Right ventricle myocardium inferior (tissue), 1 donor: ENCODE measurements at places on chromosomes 13 and 19. TPM values are rescaled to one million over a fixed set of nuclear protein-coding genes. Genes with fewer than 3 reads are reported as not detected.

Gene PPP1R37
- 15.1 TPM for total RNA-seq

DNA sequence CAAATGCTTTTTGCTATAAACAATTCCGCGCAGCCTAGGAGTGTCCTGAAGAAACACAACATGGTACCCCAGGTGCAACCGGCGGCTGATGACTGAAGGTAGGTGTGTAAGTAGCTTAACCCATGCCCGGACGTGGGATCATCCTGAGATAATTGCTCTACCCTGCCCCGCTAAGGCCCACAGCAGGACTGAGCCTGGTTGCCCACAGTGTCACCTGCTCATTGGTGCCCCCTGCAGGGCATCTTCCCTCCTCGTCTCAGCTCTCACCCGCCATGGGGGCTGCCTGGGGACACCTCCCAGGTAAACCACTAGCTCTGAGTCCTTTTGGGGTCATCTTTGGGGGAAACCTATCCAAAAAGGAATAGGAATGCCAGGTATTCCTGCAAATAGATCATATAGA, 22.3 kb downstream of the TMEM161A start:
- no peak for DNase-seq

Gene MBD3L3
- total RNA-seq = not detected

DNA sequence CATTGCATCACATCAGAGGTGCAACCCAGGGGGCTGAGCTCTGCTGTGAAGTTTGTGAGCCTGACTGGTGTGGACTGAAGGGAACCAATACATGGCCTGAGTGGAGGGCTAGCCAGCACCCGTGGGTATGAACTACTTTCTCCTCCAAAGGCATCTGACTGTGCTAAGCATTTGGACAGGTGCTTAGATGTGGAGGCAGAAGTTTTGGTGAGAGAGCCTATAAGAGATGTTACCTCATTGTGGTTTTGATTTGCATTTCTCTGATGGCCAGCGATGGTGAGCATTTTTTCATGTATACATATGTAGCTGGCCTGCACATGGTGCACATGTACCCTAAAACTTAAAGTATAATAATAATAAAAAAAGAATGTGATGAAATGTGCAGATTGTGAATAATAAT, 46.9 kb downstream of the TEX29 start:
- no peak for DNase-seq

DNA sequence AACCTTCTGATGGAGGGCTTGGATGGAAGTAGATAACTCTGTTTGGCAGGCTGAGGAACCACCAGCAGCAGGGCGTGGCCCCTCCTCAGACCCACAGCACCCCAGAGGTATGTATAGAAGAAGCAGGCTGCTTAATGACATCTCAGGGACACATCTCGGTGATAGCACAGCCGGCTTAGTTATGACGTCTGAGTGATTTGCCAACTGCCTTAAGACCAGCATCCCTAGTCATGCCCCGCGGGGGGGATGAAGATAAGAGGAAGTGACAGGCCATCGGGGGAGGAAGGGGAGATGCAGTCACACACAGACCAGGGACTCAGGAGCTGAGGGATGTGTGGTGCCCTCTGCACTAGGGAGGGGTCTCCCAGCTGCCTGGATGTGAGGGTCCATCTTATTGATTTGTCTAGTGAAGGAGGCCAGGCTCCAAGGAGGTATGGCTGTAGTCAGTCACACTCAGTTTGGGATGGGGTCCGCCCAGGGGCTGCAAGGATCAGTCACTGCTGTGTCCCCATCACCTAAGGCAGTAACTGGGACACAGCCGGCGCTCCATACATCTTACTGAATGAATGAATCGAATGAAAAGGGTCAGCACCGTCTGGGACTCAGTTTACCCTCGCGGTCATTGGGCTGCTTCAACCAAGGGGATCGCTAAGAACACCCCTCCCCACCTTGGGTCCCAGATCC, 19.2 kb upstream of the ERCC1 start:
- peak; percentile 88 for DNase-seq

DNA sequence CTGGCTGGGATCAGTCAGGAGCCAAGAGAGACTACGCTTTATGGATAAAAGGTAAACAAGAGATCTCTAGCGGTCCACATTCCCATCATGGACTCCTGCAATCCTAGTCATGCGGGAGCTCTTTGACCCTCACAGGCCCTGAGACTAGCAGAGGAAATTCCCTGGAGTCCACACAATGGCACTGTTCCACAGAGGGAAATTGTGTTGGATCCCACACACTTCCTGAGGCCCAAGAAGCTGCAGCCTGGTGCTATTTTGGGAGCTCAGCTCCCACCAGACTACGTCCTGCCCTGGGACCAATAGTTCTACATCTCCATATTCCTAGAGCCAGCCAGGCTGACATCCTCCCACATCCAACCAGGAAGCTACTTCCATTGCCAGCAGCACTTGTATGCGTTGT, 2358.4 kb downstream of the PCDH9 start:
- DNase-seq = no peak

Gene EPS8L1
- 1.9 TPM for total RNA-seq

GRCh38 chr13:64579331-64579730, 2650.8 kb downstream of the PCDH9 start:
- DNase-seq = no peak

Gene ZNF132
- 5.1 TPM for total RNA-seq

DNA sequence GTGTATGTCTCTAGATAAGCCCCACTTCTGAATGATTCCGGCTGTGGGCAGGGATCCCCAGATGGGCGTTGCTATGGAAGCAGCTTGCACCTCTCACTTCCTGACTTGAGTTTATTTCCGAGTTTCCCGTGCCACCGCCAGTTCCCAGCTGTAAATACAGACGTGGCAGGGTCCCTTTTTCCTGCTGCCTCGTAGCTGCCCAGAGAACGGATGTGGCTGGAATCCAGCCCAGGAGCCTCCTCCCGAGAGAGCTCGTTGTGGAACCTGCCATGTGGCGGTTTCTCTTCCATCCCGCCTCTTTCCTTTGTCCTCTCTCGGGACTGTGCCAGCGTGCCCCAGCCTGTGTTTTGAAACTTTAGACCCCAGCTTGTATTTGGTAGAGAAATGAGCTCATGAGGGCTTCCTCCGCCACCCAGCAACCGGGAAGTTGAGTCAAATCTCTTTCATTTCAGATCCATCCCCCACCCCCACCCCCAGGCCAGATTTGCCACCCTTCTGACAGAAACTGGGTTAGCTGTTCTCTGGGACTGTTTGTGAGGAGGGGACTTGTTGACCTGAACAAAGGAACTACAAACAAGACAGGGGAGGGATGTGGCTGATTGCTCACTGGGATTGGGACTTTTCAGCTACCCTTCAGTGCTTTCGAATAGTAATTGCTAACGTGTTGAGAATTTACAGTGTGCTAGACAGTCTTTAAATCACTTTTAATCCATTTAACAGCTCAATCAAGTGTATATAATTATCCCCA, 96.6 kb downstream of the SIPA1L3 start:
- peak; percentile 83 for DNase-seq

DNA sequence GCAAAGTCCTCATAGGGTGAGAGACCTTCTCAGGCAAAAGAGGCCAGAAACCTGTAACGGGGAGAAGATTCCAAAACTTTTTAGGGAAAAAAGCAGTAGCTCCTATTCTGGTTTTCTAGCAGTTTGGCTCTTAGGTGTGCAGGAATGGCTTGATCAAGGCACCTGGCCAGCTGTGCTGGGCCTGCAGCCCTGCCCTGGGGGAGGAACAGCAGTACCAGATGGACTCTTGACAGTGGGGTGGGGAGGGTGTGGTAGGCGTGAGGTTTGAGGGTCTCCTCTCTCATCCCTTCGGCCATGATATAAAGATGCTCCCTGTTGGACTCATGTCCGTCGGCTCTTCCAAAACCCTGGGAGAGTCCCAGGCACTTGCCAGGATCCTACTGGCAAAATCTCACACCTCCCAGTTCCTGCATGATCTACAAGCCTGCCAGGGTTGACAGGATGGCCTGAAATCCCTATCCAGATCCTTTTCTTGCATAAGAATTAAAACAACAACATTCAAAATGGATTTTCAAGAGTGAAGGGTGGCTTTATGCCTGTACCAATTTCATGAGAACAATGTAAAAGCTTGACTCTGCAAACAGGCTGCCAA, 120.4 kb downstream of the IER2 start:
- DNase-seq = no peak

Gene CEACAM3
- 0.32 TPM for total RNA-seq

GRCh38 chr19:32823747-32824102, 45.8 kb downstream of the SLC7A9 start:
- no peak for DNase-seq

Gene ZNF135
- 3.7 TPM for total RNA-seq

Gene OR4F17
- not detected for total RNA-seq

DNA sequence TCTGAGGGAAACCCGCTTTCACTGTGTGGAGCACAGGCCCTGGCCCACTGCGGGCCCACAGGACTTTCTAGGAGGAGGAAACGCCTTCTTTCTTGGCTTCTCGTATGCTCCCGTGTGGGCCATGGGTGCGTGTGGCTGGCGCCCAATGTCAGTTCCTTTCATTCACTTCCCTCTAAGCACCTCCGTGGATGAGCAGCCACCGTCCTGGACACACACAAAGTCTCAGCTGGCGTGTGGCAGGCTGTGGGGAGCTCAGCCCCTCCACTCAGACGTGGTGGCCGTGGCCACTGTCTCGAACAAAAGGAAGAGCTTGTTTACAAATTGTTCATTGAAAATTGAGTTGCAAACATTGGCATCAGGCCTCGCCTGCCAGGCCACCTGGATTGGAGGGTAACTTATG, 240.0 kb upstream of the SGCG start:
- DNase-seq = no peak

GRCh38 chr19:35207391-35207871, 21.1 kb downstream of the FAM187B start:
- no peak for DNase-seq

GRCh38 chr19:42422901-42423461, 4.2 kb downstream of the LIPE start:
- DNase-seq = peak; percentile 76

DNA sequence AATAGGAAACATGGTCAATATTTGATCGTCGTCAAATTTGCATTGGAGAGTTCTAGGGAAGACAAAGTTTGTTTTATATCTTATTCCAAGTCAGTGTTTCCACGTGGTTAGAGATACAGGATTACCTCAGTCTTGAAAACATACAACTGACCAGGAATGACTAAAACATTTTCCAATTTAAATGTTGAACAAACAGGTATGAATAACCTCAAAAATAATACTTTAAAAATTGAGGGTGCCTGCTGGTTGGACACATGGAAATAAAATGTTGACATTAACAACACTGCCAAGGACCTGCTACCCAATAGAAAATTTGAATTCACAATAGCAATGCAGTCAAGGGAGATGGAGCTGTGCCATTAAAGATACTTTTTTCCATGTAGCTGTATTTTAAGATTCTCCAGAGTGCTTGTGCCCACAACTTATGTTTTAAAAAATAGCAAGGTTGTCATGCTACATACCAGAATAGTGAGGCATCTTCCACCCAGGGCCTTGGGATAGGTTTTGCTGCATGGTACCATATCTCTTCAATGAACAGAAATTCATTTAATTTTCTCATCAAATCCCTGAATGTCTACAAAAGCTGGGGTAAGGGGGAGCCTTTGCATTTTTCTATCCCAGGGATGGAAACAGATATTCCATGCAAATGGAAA, 260.8 kb downstream of the EFNB2 start:
- DNase-seq = no peak

DNA sequence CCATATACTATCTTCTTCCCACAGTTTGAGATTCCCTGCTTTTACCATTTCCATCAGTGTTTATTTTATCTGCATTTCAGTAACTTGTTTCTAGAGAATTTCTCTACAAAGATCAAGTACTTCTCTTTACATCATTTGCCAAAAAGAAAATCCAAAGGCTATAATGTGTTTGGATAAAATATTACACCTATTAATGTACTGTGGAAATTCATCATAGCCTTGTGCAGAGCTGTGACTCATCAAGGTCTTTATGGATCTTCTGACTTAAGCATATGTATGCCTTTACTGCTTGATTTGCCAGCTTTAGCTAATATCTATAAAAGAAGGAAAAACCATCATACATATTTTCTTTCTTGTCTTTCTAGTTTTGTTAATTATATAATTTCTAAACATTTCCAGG, 9.6 kb upstream of the HTR2A start:
- DNase-seq = no peak

Gene PPP1R12C
- 140 TPM for total RNA-seq

Gene TTC9B
- not detected for total RNA-seq

Gene PSG1
- not detected for total RNA-seq

GRCh38 chr13:38662362-38662761, 24.5 kb upstream of the FREM2 start:
- no peak for DNase-seq

GRCh38 chr19:32869369-32869965, at the start of gene SLC7A9:
SLC7A9 (minus strand) TSS chr19:32869767; CDS start chr19:32868534, 1,233 bp downstream.
- no peak for DNase-seq

DNA sequence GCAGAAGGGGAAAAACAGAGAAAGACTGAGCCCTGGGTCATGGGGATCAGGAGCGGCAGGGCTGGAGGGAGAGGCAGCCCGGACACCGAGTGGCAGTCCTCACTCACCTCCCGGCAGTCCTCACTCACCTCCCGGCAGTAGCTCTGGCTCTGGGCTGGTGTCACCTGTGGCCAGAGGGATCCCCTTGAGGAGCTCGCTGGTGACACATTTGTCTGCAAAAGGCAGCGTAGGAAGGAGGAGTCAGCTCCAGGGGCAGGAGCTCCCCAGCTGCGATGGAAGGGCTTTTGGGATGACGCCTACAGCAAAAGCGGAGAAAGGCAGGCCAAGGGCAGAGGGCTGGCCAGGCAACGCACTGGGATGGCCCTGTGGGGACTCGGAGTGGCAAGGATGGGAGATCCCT, 739 bp downstream of the EIF3G start:
- DNase-seq = no peak

Gene URAD
- total RNA-seq = not detected

DNA sequence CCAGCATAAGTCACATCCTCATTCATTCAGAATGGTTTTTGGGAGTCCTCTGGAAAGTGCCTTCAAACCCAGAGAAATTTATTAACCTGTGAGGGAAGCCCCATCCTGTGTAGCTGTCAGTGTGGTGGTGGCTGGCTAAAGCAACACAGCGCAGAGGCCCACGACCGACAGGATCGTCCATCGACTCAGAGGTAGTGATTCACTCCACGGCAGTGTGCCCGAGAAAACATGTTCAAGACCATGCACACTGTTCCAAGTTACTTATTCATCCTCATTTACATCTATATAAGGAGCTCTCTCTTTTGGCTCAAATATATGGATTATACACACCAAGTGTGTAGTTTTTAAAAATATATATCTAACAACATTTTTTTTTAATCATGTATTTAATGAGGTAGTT, 96.3 kb upstream of the SLC15A1 start:
- DNase-seq = no peak

GRCh38 chr19:46732172-46732938, 13.5 kb upstream of the FKRP start:
- peak; percentile 42 for DNase-seq

- no peak for DNase-seq
These were observed 6.9 kb upstream of the PLEKHF1 start for GRCh38 chr19:29658221-29658991.

DNA sequence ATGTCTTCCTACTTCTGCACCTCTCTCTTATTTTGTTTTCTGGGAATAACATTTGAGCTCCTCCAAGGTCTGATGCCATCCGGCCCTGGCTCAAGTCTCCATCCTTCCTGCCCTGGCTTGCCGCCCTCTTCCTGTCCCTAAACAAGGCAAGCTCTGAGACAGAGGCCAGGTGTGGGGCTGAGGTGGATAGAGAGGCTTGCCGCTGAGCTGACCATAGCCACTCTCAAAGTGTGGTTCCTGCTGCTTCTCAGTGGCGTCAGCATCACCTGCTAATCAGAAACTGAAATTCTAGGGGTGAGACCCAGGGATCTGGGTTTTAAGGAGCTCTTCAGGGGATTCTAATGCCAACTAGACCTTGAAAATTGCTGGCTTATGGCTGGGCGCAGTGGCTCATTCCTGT, 6.0 kb upstream of the TPRX2 start:
- DNase-seq = no peak

GRCh38 chr19:892243-892893, 619 bp downstream of the MED16 start:
- no peak for DNase-seq
